Upper lobe of right lung (tissue), 1 donor: ENCODE measurements at places on chromosomes 12 and 14. TPM values are rescaled to one million over a fixed set of nuclear protein-coding genes. Genes with fewer than 3 reads are reported as not detected.

DNA sequence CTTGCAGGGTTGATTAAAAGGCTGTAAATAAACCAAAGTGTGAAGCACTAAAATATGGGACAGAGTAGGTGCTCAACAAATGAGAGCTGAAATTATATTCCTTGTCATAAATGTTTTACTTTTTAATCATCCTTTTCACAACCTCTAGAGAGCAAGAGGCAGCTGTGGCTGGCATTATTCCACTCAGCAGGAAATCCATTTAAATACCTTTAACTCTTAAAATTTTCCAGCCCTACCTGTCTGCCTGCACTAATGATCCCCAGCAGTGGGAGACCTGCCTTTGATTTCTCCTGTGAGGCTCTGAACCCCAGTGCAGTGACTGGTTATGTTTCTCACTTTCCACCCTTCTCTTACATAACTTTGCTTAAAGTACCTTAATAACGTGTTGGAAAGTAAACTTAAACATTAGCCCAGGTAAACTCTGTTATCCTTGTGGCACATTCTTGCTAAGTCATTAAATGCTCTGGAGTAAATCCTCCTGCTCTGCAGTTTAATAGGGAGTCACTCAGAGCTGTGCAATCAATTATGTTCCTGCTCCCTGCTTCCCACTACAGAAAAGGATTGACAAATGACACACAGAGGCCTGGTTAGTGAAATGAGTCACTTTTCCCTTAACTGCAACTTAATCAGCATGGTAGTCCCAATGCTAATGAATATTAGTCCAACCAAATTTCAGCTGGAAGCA is 755.7 kb upstream of the USP15 start:
- DNase-seq, result no peak

GRCh38 chr14:93239869-93240677 is 33.0 kb downstream of the UBR7 start:
- no peak for DNase-seq

GRCh38 chr14:44847526-44848309 is 114.0 kb downstream of the KLHL28 start:
- DNase-seq, result no peak

DNA sequence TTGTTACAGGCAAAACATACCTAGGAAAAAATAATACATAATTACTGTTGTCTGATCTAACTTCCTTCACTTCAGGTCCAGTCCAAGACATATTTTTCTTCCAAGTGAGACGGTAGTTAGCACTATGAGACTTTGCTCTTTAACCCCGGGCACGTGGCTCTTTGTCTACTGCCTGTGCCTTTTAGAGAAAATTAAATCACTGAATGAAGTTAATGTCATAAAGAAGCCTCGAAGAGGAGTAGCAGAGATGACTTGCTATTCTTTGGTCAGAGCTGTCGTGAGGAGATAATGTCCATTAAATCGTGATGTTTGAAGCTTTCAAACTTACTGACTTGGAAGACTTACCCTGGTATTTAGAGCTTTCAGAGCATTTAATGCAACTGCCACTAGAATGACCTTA is 8.7 kb downstream of the TESPA1 start:
- no peak for DNase-seq

- no peak for DNase-seq
Observed at GRCh38 chr12:39352471-39353017, 90.4 kb downstream of the KIF21A start.

- DNase-seq, result no peak
Observed at GRCh38 chr14:100088226-100088625, 23.0 kb downstream of the EVL start.

DNA sequence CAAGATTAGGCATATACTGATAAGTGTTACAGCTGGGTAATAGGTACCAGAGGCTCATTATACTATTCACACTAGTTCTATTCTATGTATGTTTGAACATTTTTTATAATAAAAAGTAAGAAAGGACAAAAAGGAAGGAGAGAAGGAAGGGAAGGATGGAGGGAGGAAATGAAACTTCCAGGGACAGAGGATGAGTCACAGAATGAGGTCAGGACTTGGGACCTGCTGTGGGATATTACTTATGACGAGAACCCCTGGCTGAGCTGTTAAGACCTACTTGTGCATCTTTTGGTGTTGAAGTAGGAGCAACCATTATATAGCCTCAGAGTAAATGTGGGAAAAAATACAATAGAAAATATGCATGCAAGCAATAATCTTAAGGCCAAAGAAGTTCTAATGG is 16.7 kb upstream of the TMEM260 start:
- DNase-seq, result no peak

GRCh38 chr12:19779395-19780056 is 340.2 kb downstream of the AEBP2 start:
- DNase-seq, result no peak

- DNase-seq, result no peak
Observed at GRCh38 chr14:54769951-54770863, 132.4 kb downstream of the GCH1 start.

- DNase-seq, result no peak
Observed at GRCh38 chr14:59632381-59632780, 55.8 kb upstream of the CCDC175 start.

- DNase-seq, result no peak
Observed at GRCh38 chr12:102735104-102735503, 181.9 kb downstream of the PAH start.

DNA sequence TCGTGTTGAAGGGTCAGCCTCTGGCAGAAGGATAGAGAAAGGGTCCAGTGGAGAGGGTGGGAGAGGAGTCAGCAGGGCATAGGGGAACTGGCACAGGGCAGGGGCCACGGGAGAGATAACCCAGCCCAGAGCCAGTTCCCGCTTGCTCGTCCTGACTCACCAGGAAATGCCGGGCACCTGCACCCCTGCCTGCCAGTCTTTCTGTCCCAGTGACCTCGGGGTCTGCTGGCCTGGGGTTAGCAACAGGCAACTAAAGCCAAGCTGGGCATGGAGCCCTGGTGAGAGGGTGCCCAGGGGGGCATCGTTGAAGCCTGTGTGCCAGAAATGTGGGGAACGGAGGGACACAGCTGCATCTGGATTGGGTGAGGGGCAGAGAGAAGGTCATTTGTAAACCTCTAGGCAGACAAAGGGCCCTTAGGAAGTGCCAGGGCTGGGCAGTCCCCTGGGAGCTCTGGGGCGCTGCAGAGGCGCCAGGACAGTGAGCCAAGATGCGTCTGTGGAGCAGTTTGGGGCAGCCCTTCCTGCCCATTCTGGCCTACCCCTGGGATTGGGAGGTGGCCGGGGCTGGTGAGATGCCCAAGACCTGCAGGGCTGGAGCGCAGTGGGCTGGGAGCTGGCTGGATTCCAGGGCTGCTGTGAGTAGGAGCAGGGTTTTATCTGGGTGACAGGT is 5.5 kb downstream of the TNFAIP2 start:
- peak; percentile 66 for DNase-seq

GRCh38 chr12:45260104-45260815 is 44.4 kb downstream of the ANO6 start:
- no peak for DNase-seq

- no peak for DNase-seq
Observed at GRCh38 chr12:12922191-12922616, 29.8 kb downstream of the GPRC5D start.

- no peak for DNase-seq
Observed at GRCh38 chr12:75116646-75117198, 92.9 kb downstream of the KCNC2 start.

- no peak for DNase-seq
Observed at GRCh38 chr12:23028158-23028802, 403.3 kb downstream of the ETNK1 start.

- DNase-seq, result peak; percentile 54
Observed at GRCh38 chr14:69519204-69520100, 34.9 kb downstream of the PLEKHD1 start.

- no peak for DNase-seq
Observed at GRCh38 chr14:32601906-32602305, 272.8 kb downstream of the AKAP6 start.

DNA sequence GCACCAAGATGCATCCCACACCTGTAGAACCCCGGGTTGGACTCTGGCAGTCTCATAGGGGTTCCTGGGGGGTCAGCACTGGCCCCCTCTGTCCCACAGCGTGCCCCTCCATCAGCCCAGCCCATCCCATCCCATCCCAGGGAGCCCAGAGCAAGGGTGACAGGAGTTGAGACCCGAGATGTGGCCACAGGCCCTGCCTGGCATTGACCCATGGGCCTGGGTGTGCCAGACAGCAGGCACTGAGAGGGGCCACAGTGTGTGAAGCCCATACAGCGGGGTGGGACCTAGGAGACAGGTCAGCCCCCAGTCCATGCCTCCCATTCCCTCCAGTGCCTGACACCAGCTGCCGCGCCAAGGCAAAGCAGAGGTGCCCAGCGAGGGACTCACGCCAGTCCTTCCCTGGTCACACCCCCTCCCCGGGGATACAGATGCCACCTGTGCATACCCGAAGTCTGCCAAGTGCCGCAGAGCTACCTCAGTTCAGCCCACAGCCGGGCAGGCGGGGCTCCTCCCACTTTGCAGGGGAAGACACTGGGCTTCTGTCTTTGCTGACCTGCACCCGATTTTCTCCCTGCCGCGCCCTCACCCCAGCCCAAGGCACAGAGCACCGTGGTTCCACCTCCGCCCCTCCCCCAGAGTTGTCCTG is 50.4 kb downstream of the CYP46A1 start:
- peak; percentile 52 for DNase-seq

DNA sequence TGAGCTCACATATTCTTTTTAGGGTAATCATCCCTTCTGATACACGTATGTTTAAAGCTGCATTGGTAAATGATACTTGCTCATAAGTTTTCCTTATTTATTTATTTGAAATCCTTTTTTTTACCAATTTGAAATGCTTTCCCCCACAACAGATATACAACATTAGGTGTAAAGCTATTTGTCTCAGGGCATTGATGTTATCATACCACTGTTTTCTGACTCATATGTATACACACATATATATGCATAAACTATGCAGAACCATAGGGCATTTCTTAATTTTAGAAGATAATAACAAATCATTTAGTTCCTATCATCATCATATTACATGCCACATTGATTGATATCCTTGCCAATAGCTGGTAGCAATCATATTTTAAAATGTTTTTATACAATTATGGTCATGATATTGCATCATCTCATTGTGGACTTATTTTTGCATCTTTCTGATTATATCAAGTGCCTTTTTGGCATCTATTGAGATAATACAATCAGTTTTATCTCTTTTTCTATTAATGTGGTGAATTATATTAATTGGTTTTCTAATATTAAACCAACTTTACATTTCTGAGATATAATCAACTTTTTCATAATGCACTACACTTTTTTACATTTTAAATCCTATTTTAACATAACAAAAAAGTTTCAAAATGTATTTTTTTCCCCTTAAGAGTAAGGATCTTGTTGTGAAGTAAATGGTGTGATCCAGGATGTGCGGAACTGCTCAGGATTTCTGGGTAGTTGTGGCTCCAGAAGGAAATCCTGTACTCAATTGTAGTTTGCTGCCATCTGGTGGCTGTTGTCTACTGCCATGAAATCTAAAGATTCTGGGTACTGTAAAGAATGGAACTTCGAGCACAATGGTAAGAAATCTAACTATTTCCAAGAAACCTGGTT is 16.7 kb downstream of the OR9K2 start:
- no peak for DNase-seq

- DNase-seq, result no peak
Observed at GRCh38 chr12:22856178-22856577, 231.2 kb downstream of the ETNK1 start.

DNA sequence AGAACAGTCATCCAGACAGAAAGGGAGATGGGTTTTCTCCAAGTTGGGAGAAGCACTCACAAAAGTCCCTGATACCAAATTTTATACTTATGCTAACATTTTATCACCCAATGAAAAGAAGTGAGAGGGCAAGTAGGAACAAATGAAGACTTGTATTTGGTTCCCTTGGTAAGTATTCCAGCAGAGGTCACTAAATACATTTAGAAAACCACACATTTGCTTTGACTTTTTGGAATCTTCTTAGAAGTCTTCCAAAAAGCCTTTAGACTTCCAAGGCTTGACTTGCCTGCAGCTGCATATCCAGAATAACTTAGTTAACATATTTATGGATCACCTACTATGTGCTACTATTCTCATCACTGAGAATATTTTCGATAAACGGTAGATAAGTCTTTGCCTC is 3.1 kb upstream of the GYS2 start:
- DNase-seq, result no peak

- no peak for DNase-seq
Observed at GRCh38 chr14:70118064-70118463, 70.7 kb downstream of the SLC8A3 start.

GRCh38 chr14:34628681-34629135 is 1.2 kb downstream of the SNX6 start:
- no peak for DNase-seq

GRCh38 chr14:93629643-93630042 is 158.6 kb downstream of the PRIMA1 start:
- no peak for DNase-seq

DNA sequence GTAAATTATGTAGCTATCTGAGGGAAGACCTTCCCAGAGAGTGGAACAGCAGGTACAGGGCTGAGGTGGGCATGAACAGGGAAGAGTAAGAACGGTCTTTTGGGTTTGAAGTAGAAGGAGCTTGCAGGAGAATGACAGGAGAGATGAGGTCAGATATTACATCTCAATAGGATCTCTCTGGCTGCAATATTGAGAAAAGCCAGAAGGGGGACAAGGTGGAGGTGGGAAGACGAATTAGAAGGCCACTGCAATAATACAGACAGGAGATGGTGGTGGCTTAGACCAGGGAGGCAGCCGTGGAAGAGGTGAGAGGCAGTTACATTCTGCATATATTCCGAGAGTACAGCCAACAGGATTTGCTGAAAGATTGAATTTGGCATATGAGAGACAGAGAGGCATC is 310.2 kb downstream of the APAF1 start:
- no peak for DNase-seq

DNA sequence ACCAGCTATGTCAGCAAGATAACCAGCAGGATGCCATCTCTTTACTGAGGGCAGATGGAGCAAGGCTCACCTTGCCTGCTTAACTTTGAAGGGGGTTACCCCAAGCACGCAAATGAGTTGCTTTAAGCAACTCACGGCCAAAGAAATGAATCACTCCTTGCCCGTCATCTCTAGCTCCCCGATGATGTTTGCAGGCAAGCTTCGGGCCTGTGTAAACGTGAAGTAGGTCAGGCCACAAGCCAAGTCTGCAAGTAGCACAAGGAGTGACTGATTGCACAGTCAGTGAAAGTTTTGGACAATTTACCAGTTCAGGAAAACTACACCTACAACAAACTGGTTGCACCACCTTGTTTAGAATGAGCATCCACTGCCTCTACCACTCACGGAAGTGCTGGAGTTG is 699.7 kb upstream of the TBX3 start:
- no peak for DNase-seq

GPN3 gene
- 25.5 TPM for total RNA-seq

DDN gene
- not detected for total RNA-seq

ADGRD1 gene
- total RNA-seq, result 113 TPM

GAS2L3 gene
- 15.1 TPM for total RNA-seq

CLEC4A gene
- total RNA-seq, result 8.3 TPM

SLC6A12 gene
- 11.1 TPM for total RNA-seq

KRT71 gene
- not detected for total RNA-seq

FBRSL1 gene
- 49.5 TPM for total RNA-seq

KLHDC2 gene
- total RNA-seq, result 45.8 TPM

AKAP3 gene
- total RNA-seq, result 1.9 TPM

TRHDE gene
- 7.3 TPM for total RNA-seq

CACNA1C gene
- 15.6 TPM for total RNA-seq

PRICKLE1 gene
- 18.4 TPM for total RNA-seq

KRT72 gene
- not detected for total RNA-seq

CNTN1 gene
- 15.1 TPM for total RNA-seq

LBHD2 gene
- not detected for total RNA-seq

PLEKHG7 gene
- total RNA-seq, result not detected

FOXN4 gene
- not detected for total RNA-seq

HELB gene
- 6.9 TPM for total RNA-seq

CEP83 gene
- 11.0 TPM for total RNA-seq
